Naive thymus-derived CD8-positive, alpha-beta T cell (primary cell): ENCODE measurements at places on chromosomes 1 and 21. TPM values are rescaled to one million over a fixed set of nuclear protein-coding genes. Genes with fewer than 3 reads are reported as not detected.

The OR2M3 gene
- total RNA-seq = not detected

The MAP7D1 gene
- 275 TPM for total RNA-seq

The KAZN gene
- total RNA-seq = 0.63 TPM

The SAMD11 gene
- not detected for total RNA-seq

The CD1C gene
- not detected for total RNA-seq

The HCRTR1 gene
- not detected for total RNA-seq

The CFAP74 gene
- total RNA-seq = not detected

The ATP5PF gene
- total RNA-seq = 63.3 TPM

The EXTL1 gene
- total RNA-seq = 0.26 TPM

The UBIAD1 gene
- total RNA-seq = 34.3 TPM

The SPRR2F gene
- total RNA-seq = not detected

The OR2G2 gene
- total RNA-seq = not detected

The ADGRL2 gene
- not detected for total RNA-seq

The BSND gene
- not detected for total RNA-seq

The PLA2G5 gene
- not detected for total RNA-seq

The GSTM5 gene
- total RNA-seq = not detected
